Activated CD8-positive, alpha-beta memory T cell treated with anti-CD3 and anti-CD28 coated beads for 48 hours (primary cell): ENCODE measurements at places on chromosomes 12 and 14.

GRCh38 chr14:64584190-64584589 lies 34.4 kb downstream of the PPP1R36 start:
- no peak for DNase-seq

- no peak for DNase-seq
These were observed 3.3 kb downstream of the MTA1 start for GRCh38 chr14:105422695-105423487.

DNA sequence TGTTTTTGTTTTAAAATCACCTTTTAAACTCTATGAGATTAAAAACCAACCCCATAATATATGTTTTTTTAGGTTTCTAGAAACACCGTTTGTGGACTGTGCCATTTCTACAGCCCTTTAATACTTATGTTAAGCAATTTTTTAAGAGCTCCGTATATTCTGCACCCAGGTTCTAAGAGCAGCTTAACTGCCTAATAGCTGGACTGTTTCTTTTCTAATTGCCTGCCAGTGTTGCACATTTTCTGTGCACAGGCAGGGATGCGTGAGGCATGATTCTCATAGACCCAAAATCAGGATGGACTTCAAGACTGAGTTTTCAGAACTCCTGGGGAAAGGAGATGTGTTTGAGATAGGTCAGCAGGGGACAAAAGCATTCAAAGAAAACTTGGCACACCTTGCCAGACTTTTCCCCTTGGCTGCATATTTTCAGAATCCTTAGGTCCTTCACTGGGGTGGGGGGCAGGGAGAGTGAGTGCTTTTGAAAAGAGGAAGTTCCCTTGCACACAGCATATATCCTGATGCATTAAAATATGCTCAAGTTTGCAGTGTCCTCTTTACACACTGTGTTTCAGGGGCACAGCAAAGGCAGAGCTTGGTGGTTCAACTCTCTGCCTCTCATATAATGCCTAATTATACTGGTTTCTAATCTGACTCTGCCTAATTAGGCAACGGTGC lies 27.9 kb downstream of the TMEM30B start:
- no peak for DNase-seq

GRCh38 chr12:2982361-2982760 lies 23.2 kb downstream of the TEAD4 start:
- no peak for DNase-seq

DNA sequence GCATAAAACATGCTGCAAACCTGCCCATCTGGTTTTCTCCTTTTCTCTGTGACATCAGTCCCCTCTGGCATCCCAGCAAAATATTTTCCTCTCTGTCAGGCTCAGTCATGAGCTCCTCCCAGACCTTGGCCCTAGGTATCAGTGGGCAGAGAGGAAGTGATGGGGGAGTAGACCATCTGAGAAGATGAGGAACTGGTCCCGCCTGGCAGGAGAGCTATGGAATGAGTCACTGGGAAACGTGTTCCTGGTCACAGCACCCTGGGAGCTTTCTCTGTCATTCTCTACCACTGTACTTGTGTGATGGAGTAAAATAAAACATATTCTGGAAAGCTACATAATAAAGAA lies 5.0 kb upstream of the SRSF9 start:
- no peak for DNase-seq

DNA sequence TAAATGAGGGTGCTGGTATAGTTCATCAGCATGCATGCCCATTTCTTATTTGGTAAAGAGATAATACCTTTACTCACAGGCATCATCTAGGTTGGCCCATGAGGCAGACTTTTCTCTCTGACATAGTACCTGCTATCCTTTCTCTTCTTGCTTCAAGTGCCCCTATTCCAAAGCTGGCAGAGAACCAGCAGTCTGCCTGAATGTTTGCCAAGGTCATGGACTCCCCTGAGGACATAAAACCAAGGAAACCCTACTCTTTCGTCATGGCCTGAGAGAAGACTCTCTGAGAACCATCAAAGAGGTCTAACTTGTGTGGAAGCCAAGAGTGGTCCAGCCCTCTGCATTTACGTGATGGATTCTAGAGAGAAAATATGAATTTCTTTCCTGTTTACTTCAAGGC lies 11.9 kb downstream of the PPP1R36 start:
- DNase-seq: no peak

GRCh38 chr14:54572316-54572715 lies 5.4 kb downstream of the SAMD4A start:
- DNase-seq: no peak

DNA sequence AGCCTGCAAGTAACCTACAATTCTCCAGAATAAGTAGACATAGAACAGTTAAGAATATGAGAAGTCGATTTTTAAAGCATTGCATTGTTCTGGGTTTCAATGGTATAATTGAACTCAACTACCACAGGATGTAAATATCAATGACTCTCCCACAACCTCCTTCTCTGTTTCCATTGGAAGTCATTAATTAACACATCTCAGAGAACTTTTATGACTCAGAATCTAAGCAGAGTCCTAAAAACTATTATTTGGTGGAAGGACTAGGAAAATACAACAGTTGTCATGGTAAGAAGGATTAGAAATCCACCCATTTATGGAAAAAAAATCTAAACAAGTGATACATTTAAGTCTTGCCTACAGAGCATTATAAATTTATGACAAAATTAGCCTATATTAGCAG lies 21.1 kb upstream of the CPNE8 start:
- DNase-seq: no peak

DNA sequence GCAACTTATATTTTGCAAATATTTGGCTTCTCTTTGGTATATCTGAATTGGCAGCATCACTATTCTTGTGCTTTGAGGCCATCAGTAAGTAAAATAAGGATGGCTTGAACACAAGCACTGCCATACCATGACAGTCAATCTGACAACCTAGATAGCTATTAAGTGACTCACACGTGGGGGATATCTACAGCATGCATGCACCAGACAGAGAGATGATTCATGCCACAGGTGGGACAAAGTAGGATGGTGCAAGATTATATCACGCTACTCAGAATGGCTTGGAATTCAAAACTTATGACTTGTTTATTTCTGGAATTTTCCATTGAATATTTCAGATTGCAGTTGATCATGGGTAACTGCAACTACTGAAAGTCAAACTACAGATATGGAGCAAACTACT lies 675.6 kb upstream of the MDGA2 start:
- DNase-seq: no peak

- no peak for DNase-seq
These were observed 94.3 kb downstream of the FUT8 start for GRCh38 chr14:65506801-65507200.

- no peak for DNase-seq
These were observed 5.9 kb downstream of the DDX55 start for GRCh38 chr12:123607756-123608155.

- no peak for DNase-seq
These were observed 12.2 kb downstream of the PRORP start for GRCh38 chr14:35134329-35135123.

DNA sequence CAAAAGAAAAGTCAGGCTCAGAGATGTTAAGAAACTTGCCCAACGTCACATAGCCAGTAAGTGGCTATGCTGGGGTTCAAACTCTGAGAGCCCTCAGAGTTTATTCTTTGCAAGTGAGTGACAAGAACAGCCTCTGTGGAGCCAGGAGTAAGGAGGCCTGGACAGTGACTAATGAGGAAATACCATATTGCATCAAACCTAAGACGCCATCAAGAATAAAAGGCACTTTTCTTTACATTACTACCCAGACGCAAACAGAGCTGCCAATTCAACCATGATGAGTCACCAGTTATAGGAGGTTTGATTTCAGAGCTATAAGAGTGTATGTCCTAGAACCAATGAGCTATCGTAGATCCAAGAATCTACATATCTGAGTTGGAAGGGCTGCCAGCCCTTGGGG lies 9.4 kb downstream of the TNFRSF1A start:
- no peak for DNase-seq

DNA sequence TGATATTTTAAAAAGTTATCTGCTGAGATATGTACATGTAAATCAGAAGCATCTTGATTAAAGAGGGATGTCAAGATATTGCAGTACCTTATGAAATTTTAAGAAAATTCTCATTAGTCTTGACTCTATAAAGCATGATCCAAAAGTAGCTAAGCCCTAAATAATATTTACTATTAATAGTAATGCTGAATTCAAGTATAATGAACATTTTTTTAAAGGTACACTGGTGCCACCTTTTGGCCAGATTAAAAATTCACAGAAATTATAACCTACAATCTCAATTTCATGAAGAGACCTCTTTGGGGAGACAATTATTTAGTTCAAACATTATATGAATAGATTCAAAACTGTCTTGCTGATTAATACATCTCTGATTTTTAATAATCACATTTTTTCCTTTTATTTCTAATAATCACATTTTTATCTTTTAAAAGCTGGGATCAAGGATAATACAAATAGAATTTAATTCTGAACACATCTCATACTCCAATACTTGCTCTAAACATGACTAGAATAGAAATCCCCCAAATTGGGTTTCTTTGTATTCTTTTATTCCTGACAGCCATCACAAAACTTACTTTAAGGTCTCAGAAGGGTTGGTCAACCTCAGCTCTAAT lies 13.4 kb downstream of the AKAP5 start:
- no peak for DNase-seq

DNA sequence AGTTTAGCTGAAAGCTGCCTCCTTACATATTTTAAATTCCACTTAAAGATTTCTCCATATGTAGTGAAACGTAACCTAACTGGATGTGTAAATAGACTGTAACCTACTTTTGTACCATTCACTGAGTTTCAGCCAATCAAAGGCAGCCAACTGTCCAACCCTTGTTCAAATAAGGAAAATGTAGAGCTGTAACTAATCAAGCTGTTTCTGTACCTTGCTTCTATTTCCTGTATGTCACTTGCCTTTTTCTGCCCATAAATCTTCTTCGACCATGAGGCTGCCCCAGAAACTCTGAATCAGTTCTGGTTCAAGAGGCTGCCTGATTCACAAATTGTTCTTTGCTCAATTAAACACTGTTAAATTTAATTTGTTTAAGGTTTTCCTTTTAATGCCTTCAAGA lies 6.3 kb downstream of the SLC7A8 start:
- no peak for DNase-seq

DNA sequence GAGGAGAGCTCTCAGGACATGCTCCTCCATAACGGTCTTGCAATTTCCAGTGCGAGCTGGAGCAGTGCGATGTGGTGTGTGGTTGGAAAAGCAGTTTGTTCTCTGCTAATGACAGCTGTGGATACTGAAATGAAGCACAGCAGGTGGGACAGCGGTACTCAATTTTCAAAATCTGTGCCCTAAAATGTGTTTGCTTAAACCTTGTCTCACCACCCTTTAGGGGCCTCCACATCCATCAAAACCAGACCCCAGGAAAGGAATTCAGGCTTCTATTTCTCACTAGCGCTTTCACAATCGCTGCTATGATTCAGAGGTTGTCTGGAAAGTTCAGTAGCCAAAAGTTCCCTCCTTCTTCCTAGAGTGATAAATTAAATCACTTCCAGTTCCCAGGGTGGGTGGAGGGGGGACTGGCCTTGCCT lies 440.8 kb downstream of the EGLN3 start:
- DNase-seq: no peak

DNA sequence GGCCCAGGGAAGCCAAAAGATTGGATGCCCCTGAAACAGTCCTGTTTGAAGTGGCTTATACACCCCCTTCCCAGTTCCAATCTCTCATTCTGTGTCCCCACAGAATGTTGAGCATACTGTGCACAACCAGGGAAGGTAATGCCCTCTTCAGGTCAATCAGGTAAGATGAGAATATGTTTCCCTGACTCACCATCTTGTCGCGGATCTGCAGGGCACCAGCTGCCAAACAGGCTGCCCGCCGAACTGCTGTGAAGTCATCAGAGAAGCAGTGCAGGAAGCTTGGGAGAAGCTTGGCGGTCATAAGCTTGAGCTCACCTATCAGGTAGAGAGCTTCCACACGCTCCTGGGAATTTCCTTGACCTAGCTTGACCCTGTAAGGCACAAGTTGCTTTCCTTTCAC lies 9.6 kb downstream of the RIOX1 start:
- no peak for DNase-seq

DNA sequence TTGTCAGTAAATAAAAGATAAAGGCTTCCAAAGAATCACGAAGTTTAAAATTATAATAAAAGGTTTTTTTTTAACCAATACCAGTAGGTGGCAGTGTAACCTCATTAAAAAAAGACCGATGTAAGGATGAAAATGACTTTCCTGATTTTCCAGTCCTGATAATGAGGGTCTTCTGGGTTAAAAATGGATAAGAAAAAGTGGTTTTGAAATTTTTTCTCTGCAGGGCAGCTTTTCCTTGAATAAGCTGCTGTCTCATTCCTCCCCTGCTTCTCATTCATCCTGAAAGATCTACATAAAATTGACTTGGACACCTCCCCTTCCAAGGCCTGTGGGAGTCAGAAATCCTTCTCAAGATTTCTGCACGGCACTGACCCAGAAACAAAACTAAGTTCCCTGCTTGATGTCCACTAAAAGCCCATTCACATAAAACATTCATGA lies 58.9 kb upstream of the FBXO33 start:
- no peak for DNase-seq

- DNase-seq: no peak
These were observed 168.8 kb downstream of the ANO4 start for GRCh38 chr12:100963381-100963780.

DNA sequence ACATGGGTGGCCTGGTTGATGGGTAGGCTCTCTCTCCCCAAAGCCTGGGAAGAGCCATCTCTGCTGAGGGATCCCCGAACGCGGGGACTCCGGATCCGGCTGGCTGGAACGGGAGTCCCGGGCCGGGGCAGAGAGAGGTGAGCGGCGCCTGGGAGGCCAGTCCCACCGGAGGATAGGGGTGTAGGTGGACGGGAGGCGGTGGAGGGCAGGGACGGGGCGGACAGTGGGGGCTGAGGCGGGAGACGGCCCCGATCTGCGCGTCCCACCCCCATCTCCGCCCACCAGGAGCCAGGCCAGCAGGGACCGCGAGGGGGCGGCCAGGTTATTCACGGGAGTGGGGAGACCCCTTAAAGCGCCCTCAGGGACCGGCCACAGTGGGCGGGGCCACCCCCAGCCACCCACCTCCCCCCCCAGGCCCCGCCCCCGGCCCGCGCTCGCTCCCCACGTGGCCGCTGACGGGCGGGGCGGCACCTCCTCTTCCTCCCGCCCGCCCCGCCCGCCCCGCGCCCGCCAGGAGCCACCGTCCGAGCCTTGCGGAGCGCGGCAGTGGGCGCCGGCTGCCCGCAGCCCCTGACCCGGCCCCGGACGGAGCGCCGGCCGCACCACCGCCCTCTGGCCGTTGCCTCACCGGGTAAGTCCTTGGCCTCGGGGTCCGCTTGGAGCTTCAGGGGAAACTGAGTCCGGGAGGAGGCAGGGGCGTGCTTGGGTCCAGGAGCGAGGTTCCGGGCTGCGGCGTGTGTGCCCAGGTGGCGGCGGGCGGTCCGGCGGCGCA lies at the start of gene INF2:
Gene INF2 (plus strand): TSS at position 510 of the 772 bp plus-strand sequence. CDS start 11,748 bp downstream, outside the sequence.
- DNase-seq: no peak

GRCh38 chr12:47823422-47824086 lies 3.9 kb upstream of the HDAC7 start:
- DNase-seq: no peak

DNA sequence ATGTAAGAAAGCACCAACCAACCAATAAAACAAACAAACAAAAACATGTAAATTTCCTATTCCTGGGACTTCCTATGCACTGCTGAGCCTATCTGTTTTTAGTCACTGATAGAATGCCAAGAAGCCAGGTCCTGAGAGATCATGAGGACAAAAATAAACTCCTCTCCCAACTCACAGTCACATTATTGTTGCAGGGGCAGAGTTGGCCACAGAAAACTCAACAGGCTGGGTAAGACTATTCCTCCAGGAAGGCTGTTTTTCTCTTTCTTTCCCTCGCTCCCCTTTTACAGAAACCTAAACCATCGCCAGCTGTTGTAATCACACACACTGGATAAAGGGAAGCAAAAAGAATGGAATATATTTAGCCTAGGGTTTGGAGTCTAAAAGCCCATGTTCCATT lies 55.8 kb upstream of the METAP2 start:
- DNase-seq: no peak
